Left ventricle myocardium inferior (tissue), 1 donor: ENCODE measurements at places on chromosomes 5 and 9. TPM values are rescaled to one million over a fixed set of nuclear protein-coding genes. Genes with fewer than 3 reads are reported as not detected.
A peak's percentile ranks its signal among the peaks of the same experiment; 100 is the strongest.

Gene CDH9
- not detected for total RNA-seq

Gene C5orf34
- 0.22 TPM for total RNA-seq

Gene FAM163B
- total RNA-seq: not detected

Gene SOWAHA
- total RNA-seq: not detected

Gene TCF7
- 3.0 TPM for total RNA-seq

Gene PCDHB1
- not detected for total RNA-seq

Gene ANKRD31
- 0.11 TPM for total RNA-seq

Gene CTXN3
- total RNA-seq: not detected

Gene FOXD4L4
- total RNA-seq: not detected

Gene PCDHGB2
- total RNA-seq: 8.8 TPM

Gene TAF11L3
- not detected for total RNA-seq

Gene PDGFRB
- 39.7 TPM for total RNA-seq

Gene FCN2
- total RNA-seq: not detected

DNA sequence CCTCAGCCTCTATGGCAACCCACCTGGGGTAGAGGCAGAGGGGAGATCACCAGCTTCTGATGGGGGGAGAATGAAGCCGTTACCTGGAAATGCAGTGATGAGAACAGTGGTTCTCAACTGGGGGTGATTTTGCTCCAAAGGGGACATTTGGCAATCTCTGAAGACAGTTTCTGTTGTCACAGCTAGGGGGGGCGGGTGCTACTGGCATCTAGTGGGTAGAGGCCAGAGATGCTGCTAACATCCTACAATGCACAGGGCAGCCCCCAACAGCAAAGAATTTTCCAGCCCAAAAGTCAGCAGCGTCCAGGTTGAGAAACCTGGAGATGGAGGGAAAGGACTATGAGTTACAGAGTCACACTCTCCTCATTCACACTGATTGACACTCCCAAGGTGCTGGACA is 84.5 kb downstream of the FGF1 start:
- no peaks in the 10 kb centered on the region for H3K27me3 ChIP-seq
- H3K4me1 ChIP-seq: peaks cover 48% of the 10 kb centered on the region
- H3K4me3 ChIP-seq: peak overlapping the region; percentile 53
- H3K27ac ChIP-seq: peak overlapping the region; percentile 82
- DNase-seq: no peak

GRCh38 chr5:87851603-87852002 is 417.0 kb downstream of the TMEM161B start:
- DNase-seq: no peak
- H3K27me3 ChIP-seq: no peaks in the 10 kb centered on the region
- H3K4me3 ChIP-seq: no peak overlapping the region
- H3K36me3 ChIP-seq: no peaks in the 10 kb centered on the region
- no peaks in the 10 kb centered on the region for H3K4me1 ChIP-seq

GRCh38 chr5:180975338-180975737 is 13.3 kb upstream of the BTNL3 start:
- no peaks in the 10 kb centered on the region for H3K36me3 ChIP-seq
- H3K4me3 ChIP-seq: no peak overlapping the region
- H3K4me1 ChIP-seq: no peaks in the 10 kb centered on the region

DNA sequence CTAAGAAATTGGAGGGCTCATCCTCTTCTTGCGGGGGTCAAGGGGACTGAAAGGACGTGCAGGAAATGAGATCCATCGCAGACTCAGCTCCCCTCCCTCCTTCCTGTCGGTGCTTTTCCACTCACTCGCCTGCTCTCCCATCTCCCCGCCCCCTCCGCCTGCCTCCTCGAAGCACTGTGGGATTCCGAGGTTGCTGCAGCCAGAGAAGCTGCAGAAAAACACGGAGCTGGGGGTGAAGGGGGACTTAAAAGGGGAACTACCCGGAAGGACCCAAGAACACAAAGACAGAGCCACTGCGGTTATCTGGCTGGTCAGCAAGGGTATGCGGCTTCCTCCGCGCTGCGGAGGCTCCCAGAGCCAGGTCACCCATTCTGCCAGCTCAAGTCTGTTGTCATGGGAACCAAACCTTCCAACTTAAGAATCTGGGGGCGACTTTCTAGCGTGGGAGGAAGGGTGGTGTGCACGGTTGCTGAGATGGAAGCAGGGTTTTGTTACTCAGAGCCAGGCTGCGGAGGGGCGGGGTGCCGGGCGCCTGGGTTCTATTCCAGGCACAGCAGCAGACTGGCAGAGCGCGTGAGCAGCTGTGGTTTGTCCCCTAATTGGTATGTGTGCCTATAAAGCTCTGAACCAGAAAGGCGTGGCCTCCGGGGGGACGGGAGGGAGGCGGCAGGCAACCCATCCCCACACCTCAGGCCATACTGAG is 24.9 kb downstream of the PCDHGC5 start:
- H3K4me3 ChIP-seq: peak overlapping the region; percentile 69
- peak overlapping the region; percentile 90 for H3K27ac ChIP-seq
- peaks cover 80% of the 10 kb centered on the region for H3K4me1 ChIP-seq

GRCh38 chr9:75488719-75489110 is 400.4 kb downstream of the OSTF1 start:
- no peaks in the 10 kb centered on the region for H3K36me3 ChIP-seq
- no peaks in the 10 kb centered on the region for H3K27me3 ChIP-seq
- peak overlapping the region; percentile 26 for H3K27ac ChIP-seq
- H3K4me3 ChIP-seq: no peak overlapping the region
- H3K4me1 ChIP-seq: peaks cover 17% of the 10 kb centered on the region

- H3K27ac ChIP-seq: no peak overlapping the region
- no peak overlapping the region for H3K4me3 ChIP-seq
- DNase-seq: no peak
- H3K27me3 ChIP-seq: no peaks in the 10 kb centered on the region
- H3K36me3 ChIP-seq: no peaks in the 10 kb centered on the region
Measured at GRCh38 chr5:96861076-96861475, 15.2 kb upstream of the ERAP2 start.

- H3K4me1 ChIP-seq: peaks cover 8% of the 10 kb centered on the region
- no peak overlapping the region for H3K4me3 ChIP-seq
- H3K36me3 ChIP-seq: no peaks in the 10 kb centered on the region
- H3K27me3 ChIP-seq: no peaks in the 10 kb centered on the region
- no peak for DNase-seq
Measured at GRCh38 chr9:90858457-90858901, 56.9 kb downstream of the SYK start.

GRCh38 chr9:128026255-128026772 is 40.8 kb downstream of the NAIF1 start:
- no peak overlapping the region for H3K4me3 ChIP-seq
- no peaks in the 10 kb centered on the region for H3K27me3 ChIP-seq
- H3K4me1 ChIP-seq: no peaks in the 10 kb centered on the region
- no peak for DNase-seq
- H3K36me3 ChIP-seq: no peaks in the 10 kb centered on the region

- peak; percentile 66 for DNase-seq
- H3K27me3 ChIP-seq: no peaks in the 10 kb centered on the region
- H3K4me3 ChIP-seq: no peak overlapping the region
- H3K36me3 ChIP-seq: no peaks in the 10 kb centered on the region
Measured at GRCh38 chr9:116543731-116544400, 143.2 kb upstream of the TRIM32 start.

DNA sequence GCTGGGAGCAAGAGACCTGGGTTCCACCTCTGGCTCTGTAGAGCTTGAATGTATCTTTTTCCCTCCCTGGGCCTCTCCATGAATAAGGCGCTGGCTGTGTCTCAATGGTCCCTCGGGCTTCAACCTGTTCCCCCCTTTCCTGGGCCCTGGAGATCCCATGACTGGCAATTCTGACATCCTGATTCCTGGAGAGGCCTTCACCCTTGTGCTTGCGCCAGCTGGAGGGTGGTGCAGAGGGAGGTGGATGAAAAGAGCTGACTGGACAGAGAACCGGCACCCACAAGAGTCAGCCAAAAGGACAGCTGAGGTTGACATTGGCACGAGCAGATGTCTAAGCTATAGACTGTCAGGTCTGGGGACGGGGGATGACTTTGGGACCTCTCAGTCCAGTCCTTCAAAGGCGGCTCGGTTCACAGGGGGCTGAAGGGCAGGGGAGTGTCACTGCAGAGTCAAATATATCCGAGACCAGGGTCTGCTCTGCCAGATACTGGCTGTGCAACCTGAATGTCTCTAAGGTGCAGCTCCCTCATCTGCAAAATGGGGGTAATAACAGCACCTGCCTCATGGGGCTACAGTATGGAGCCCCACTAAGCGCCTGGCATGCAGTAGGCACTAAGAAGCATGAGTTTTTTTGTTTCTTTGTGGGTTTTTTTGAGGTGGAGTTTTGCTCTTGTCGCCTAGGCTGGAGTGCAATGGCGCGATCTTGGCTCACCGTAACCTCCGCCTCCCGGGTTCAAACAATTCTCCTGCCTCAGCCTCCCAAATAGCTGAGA is 13.8 kb downstream of the DNM1 start:
- no peak for DNase-seq
- H3K4me1 ChIP-seq: peaks cover 28% of the 10 kb centered on the region
- H3K4me3 ChIP-seq: no peak overlapping the region
- H3K27ac ChIP-seq: peak overlapping the region; percentile 52
- peaks cover 1% of the 10 kb centered on the region for H3K27me3 ChIP-seq
- no peaks in the 10 kb centered on the region for H3K36me3 ChIP-seq

DNA sequence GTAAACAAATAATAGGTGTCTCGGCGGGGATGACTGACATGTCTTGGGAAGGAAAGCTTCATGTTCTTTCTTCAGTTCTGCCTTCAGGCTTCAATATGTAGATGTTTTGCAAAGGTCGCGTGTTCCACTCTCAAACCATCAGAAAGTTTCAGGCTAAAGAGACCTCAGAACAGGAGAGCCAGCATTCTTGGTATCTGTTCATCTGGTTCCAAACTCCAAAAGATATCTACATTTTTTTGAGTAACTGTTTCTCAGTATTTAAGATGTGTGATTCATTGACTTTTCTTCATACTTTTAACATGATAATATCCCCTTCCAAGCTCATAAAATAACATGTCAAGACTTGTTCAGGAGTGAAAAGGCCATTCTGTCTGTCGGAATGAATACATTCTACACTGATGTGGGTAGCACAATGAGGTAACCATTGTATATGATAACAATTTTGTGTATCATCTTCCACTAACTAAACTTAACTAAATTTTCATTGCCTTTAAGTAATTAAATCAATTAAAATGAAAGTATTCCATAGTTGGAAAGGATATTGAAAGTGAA is 183.6 kb downstream of the CFAP90 start:
- H3K4me1 ChIP-seq: no peaks in the 10 kb centered on the region
- H3K27me3 ChIP-seq: no peaks in the 10 kb centered on the region
- no peaks in the 10 kb centered on the region for H3K36me3 ChIP-seq
- H3K27ac ChIP-seq: no peak overlapping the region
- DNase-seq: no peak

DNA sequence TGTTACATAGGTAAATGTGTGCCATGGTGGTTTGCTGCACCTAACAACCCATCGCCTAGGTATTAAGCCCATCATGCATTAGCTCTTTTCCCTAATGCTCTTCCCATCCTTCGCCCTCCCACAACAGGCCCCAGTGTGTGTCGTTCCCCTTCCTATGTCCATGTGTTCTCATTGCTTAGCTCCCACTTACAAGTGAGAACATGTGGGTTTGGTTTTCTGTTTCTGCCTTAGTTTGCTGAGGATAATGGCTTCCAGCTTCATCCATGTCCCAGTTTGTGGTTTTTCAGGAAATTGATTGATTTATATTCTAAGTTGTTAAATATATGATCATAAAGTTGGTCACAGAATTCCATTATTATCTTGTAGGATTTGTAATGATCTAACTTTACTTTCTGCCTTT is 85.3 kb upstream of the CAST start:
- H3K4me1 ChIP-seq: no peaks in the 10 kb centered on the region
- no peak for DNase-seq
- no peak overlapping the region for H3K27ac ChIP-seq

DNA sequence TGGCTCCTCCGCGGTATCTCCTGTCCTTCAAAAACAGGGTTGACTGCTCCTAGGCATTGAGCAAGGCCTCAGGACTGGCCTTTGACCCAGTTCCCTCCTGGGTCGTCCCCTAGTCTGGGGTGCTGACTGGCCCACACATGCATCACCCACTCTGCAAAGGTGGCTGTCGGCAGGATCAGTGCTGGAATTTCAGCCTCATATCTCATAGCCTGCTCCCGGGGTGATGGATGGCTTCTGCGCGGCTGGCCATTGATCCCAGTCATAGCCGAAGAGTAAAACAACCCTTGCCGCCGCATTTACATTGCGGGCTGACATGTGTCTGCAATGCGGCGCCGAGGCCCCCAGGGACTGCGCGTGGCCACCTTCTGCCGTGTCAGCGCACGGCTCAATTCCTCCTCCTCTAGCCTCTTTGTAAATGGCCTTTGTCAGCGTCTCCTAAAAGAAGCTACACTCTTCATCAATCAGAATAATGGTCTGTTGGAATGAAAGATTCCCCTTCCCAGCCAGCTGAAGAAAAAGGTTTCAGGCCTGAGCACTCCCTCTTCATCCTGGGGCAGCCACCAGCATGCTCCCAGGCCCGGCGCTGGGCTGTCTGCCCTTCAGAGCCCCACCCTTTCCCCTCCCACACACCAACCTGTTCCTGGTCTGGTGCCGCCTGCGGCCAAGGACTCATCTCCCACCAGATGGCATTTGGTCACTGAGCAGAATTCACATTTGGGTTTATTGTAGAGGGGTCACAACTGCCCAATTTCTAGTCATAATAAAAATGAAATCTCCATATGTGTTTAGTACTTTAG is 159.0 kb downstream of the PJA2 start:
- no peak overlapping the region for H3K4me3 ChIP-seq
- H3K27ac ChIP-seq: no peak overlapping the region
- H3K27me3 ChIP-seq: no peaks in the 10 kb centered on the region
- no peak for DNase-seq
- peaks cover 4% of the 10 kb centered on the region for H3K4me1 ChIP-seq

- H3K27me3 ChIP-seq: no peaks in the 10 kb centered on the region
- no peak overlapping the region for H3K4me3 ChIP-seq
- H3K36me3 ChIP-seq: no peaks in the 10 kb centered on the region
- DNase-seq: no peak
- peak overlapping the region; percentile 16 for H3K27ac ChIP-seq
Measured at GRCh38 chr5:139725073-139725830, 70.4 kb upstream of the PSD2 start.

- H3K4me3 ChIP-seq: no peak overlapping the region
- H3K36me3 ChIP-seq: peaks cover 30% of the 10 kb centered on the region
- H3K27ac ChIP-seq: no peak overlapping the region
- no peak for DNase-seq
- H3K27me3 ChIP-seq: no peaks in the 10 kb centered on the region
- H3K4me1 ChIP-seq: peaks cover 38% of the 10 kb centered on the region
Measured at GRCh38 chr9:71685394-71685793, 82.9 kb downstream of the CEMIP2 start.

DNA sequence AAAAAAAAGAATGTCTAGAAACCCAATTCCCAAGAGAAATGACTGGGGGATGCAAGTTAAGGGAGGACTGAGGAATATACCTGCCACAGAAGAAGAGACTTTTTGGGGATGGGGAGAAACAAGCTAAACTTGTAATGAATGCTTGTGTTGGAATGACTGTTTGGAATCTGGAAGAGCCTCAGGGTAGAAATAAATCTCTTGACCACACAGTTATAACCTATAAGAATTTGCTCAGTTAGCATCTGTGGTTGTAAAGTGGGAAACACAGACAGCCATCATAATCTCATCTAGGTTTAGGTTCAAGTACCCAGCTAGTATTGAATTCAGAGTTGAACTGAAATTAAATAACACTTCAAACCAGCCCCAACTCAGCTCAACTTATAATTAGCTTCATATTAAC is 678.3 kb upstream of the CHD1 start:
- H3K27me3 ChIP-seq: no peaks in the 10 kb centered on the region
- H3K4me3 ChIP-seq: no peak overlapping the region
- DNase-seq: no peak

- no peak for DNase-seq
- H3K36me3 ChIP-seq: no peaks in the 10 kb centered on the region
- H3K27me3 ChIP-seq: no peaks in the 10 kb centered on the region
- no peak overlapping the region for H3K27ac ChIP-seq
- no peaks in the 10 kb centered on the region for H3K4me1 ChIP-seq
Measured at GRCh38 chr5:90092734-90093133, 316.8 kb downstream of the CETN3 start.
